ENCODE measurements at places on chromosomes 1 and 21.

- DNase-seq = no peak
Measured at GRCh38 chr1:154598871-154599635, 8.9 kb downstream of the ADAR start.

- DNase-seq = no peak
Measured at GRCh38 chr1:38953433-38953860, 11.8 kb upstream of the RHBDL2 start.

- no peak for DNase-seq
Measured at GRCh38 chr1:239954836-239955235, 136.8 kb upstream of the FMN2 start.

- DNase-seq = no peak
Measured at GRCh38 chr21:41052820-41053555, 115.0 kb upstream of the BACE2 start.

- DNase-seq = no peak
Measured at GRCh38 chr1:13763991-13764390, 64.0 kb downstream of the PRDM2 start.

DNA sequence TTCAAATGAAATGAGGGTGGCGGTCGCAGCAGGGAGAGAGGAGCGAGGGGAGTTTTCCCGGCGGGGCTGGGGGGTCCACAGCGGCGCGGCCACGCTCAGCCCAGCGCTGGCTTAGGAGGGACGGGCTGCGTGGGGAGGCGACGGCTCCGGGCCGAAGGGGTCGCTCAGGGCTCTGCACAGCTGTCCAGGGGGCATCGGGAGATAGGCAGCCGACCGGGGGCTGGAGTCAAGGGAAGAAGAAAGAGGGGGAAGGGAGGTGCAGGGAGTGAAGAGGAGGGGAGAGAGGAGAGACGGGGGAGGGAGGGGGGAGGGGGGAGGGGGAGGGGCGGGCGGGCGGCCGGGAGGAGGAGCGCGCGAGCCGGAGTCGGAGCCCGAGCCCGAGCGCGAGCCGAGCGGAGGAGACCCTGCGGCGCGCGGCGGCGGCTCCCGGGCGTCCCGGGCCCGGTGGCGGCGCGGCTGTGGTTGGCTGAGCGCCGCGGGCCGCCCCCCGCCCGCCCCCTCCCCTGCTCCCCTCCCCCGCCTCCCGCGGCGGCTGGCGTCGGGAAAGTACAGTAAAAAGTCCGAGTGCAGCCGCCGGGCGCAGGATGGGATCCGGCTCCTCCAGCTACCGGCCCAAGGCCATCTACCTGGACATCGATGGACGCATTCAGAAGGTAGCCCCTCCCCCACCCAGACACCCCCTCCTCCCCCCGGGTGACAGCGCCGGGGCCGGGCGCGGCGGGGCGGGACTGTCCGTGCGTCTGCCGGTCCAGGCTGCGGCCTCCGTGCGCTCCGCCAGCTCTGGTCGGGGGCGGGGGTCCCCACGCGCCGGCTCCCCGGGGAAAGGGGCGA lies at the start of gene PDE9A:
TSS of gene PDE9A (plus strand) at position 391 of the 831 bp plus-strand sequence. CDS start at position 585, 194 bp downstream.
- no peak for DNase-seq

- no peak for DNase-seq
Measured at GRCh38 chr1:53888681-53889080, 916 bp downstream of the YIPF1 start.

DNA sequence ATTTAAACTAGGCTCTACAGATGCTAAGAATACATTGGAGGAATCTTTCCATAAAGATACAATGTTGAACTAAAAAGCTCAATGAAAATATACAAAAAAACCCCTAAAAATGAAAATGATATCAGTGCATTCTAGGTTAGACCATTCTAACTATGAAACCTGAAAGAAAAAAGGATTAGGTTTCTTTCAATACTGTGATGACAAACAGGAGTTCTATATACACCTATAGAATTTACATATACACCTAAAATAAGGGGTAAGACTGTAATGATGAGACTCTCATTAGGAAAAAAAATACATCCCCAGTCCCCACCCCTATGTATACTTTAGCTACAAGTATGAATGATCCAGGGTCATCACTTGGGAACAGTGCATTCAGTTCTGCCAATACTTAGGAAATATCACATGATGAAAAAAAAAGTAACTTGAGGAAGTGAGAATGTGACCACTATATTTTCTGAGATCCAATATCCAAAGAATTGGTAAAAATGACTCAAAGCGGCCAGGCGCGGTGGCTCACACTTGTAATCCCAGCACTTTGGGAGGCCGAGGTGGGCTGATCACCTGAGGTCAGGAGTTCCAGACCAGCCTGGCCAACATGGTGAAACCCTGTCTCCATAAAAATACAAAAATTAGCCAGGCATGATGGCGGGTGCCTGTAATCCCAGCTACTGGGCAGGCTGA lies 26.3 kb downstream of the SELENOF start:
- no peak for DNase-seq

- DNase-seq = no peak
Measured at GRCh38 chr1:164311377-164311776, 247.6 kb upstream of the PBX1 start.

DNA sequence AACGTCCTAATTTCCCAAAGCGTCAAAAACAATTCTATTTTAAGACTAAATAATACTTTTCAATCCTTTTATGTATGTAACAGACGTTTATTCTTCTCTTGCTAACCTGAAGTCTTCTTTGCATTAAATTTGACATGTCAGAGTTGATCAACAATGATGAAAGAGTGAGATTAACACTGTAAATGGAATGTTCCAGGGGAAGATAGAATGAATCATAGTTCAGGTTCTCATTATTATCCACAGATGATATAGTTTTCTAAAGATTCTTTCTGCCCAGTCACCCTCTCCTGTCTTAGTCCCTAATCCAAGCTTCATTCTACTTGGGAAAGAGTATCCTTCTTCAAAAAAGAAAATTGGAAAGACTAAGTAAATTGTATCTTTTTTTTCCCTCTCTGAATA lies 38.9 kb downstream of the SDCCAG8 start:
- no peak for DNase-seq

DNA sequence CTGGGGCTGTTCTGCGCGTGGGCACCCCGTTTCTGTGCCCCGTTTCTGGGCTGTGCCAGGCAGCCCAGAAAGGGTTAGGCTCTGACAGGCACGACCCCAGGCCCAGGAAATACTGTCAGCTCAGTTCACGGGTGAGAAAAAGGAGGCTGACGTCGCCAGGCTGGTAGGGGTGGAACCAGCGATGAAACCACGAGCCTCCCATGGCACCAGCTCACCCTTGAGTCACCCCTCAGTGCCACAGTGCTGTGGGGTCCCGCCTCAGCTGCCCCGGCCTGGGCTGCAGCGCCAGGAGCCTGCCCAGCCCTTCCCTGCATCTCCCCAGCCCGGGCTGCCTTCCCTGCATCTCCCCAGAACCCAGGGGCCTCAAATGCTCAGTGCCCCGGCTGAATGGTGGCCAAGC lies 11.5 kb downstream of the MEGF6 start:
- DNase-seq = no peak

GRCh38 chr1:215889871-215890270 lies 322.8 kb downstream of the KCTD3 start:
- DNase-seq = no peak

- DNase-seq = no peak
Measured at GRCh38 chr21:35373998-35374397, 324.9 kb upstream of the RUNX1 start.

- no peak for DNase-seq
Measured at GRCh38 chr1:186753241-186753640, 73.0 kb upstream of the PTGS2 start.

DNA sequence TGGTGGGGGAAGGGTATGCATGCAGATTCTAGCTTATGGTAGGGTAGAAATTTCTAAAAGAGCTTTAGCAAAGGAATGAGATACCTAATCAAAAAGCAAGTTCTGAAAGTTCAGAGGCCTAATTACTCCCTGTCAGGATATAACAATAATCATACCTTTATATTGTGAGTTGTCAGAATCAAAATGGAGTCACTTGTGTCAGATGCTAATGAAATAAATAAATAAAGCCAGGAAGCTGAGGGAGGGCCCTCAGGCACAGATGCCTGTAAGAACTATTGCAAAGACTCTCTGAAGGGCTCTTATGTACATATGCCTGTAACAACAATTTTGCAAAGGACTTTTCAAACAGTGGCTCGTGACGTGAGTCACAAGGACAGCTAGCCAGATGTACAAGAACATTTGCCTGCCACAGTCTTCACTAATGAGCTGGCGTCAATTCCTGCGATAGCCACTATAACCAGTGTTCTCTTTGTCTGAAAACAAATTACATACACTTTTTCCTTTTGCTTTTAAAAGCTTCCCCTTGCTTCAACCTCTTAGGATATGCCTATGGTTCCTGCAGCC lies 27.4 kb upstream of the DNASE2B start:
- no peak for DNase-seq

GRCh38 chr1:76425201-76426145 lies 350.9 kb downstream of the ST6GALNAC3 start:
- DNase-seq = no peak

DNA sequence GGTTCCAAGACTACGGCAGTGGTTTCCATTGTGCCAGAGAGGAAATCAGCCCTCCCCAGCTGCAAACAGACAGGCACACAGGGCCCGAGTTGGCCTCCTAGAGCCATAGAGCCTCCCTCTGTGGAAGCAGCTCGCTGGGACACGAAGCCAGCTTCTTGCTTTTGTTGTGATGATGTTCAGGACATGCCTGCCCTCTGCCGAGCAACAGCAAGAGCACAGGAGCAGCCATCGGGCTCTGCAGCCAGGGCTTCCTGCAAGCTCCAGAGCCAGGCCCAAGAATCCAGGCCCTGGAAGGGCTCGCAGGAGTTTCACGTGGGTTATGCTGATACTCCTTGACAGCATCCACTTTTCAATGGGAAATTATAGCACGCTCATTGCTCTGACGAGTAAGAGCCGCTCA lies 18.5 kb downstream of the NPHP4 start:
- no peak for DNase-seq

- no peak for DNase-seq
Measured at GRCh38 chr21:40753756-40754155, 93.2 kb downstream of the DSCAM start.

DNA sequence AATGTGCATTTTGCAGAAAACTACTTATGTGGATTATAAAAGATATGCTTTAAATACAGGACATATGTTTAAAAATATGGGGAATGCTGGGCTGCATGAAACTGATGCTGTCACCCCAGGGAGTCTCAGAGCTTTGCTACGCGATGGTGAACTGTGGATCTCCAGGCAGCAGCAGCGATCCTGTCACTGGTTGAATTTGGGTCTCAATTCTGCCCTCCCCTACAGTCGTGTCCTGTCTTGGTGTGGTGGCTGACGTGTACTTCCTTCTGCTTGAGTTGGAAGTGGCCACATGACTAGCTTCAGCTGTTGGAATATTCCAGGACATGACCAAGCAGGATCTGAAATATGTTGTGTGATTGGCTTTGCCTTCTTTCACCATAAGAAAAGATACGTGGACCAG lies 222.9 kb upstream of the AJAP1 start:
- no peak for DNase-seq

DNA sequence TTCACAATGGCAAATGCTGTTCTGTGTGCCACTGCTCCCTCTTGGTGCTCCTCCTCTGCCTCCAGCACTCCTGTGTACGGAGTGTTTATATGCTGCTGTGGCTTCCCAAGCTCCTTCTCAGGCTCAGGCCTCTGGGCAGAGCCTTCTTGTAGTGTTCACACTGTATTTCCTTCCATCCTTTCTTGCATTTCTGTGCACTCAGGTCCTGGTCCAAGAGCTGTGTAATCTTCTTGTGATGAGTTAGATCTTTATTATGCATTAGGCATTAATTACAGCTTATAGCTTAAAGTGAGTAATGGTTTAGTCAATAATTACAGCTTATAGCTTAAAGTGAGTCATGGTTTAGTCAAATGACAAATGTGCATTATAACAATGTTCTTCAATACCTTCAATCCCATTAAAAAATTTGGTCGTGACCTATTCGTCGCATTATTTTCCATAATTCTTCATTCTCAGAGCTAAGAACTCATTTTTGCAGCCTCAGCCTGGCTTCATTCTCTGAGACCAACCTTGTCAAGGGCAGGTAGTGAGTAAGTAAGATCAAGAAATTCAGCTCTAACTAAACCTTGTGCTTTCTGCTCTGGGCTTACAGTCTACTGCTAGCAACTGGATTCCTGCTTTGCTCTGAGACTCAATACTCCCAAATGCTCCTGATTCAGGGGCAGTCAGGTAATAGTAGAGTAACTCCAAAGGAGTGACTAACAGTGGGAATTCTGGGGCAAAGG lies 154.5 kb upstream of the SPAG17 start:
- no peak for DNase-seq

GRCh38 chr1:218407630-218408029 lies 62.5 kb downstream of the TGFB2 start:
- no peak for DNase-seq

GRCh38 chr21:33259428-33259827 lies 6.7 kb upstream of the IL10RB start:
- no peak for DNase-seq

DNA sequence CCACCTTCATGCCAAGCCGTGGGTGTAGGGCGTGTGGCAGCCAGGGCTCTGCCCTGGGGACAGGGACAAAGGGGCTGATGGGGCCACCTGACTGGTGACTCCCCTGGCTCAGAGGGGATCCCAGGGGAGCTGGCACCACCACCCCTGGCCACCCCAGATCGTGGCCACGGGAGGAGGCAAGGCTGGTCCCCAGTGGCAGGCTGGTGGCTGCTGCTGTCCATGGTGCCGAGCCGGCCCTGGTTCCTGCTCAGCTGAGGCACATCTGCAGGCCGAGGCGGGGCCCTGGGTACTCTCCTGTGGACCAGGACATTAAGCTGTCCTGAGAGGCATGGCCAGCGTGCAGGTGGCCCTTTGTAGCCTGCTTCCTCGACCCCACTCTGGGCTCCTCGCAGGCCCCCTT lies 6.5 kb downstream of the PLCH2 start:
- no peak for DNase-seq

DNA sequence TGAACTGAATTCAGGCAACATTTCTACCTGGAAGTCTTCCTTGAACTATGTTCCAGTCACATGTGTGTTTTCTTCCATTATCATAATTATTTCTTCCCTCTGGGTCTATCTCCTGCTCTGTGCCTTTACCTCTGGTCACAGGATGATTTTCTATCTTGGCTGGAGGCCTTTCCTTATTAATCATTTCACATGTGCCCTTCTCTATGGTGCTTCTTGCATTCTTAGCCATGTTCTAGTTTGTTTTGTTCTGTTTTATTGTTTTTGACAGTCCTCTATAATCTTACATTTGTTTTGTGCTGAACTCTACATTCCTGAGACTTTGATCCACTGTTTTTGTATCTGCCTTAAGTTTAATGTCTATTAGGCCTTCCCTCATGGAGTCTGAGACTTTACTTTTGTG lies 51.0 kb downstream of the SGIP1 start:
- no peak for DNase-seq

All from HL-60 (cell line).